ENCODE measurements at places on chromosomes 16 and 17. TPM values are rescaled to one million over a fixed set of nuclear protein-coding genes. Genes with fewer than 3 reads are reported as not detected.

The CHST4 gene
- not detected for total RNA-seq

The EXOC3L1 gene
- not detected for total RNA-seq

The KIF19 gene
- not detected for total RNA-seq

The DBF4B gene
- 3.8 TPM for total RNA-seq

The WNT3 gene
- total RNA-seq, result 3.0 TPM

The CBX8 gene
- total RNA-seq, result 2.7 TPM

- no peak for DNase-seq
Measured at GRCh38 chr16:67987460-67988160, 7.3 kb upstream of the DPEP3 start.

DNA sequence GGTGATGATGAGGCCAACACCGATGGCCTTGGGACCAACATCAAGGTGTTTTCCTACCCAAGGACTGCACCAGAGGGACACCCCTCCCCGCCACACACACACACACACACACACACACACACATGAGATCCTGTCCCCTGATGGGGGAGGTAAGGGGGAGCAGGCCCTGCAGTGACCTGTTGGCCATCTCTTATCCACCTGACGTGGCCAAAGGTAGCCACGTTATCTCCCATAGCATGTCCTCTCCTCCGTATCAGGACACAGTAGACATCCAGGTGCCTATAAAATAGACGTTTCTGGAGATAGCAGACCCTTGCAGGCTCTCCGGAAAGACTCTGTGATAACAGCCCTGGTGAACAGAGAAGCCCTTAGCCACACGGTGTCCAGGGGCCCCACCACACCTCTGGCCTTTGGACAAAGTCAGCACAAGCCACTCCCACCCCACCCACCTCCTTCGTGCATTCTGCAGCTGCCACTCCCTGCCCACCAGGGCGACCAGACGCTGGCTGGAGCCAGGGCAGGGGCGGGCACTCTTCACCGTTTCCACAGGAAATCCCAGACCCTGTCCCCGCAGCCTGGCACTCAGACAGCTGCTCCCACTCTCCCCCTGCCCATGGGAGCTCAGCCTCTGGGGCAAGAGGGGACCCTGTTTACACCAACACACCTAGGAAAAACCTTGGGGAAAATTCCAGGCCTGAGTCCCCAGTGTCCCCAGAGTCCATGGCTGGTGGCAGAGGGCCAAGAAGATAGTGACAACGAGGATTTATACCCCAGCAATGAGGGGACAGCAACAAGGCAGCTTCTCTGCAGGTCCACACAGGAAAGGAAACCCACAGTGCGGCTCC, 15.4 kb upstream of the ENPP7 start:
- DNase-seq, result no peak

- peak; percentile 54 for DNase-seq
Measured at GRCh38 chr16:3716831-3717234, 491 bp downstream of the TRAP1 start.

DNA sequence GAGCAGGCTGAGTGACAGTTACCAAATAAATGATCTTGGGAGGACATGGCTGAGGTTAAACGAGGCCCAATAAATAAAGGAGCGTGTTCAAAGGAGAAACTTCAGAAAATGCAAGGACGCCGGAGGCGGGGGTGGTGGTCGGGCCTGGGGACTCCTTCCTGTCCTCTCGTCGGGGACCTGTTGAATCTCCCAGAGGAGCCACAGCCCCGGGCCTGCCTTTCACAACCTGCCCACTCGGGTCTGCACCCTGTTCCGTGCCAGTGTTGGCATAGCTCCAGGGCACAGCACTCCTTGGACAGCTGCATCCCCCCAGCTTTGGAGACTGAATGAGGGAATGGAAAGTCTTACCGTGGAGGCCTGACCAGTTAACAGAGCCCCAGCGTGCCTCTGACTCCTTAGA, 8.1 kb upstream of the TBX4 start:
- DNase-seq, result no peak

GRCh38 chr17:18076936-18077335, 10.8 kb upstream of the DRG2 start:
- DNase-seq, result peak; percentile 2

GRCh38 chr16:50697881-50698767, 4.7 kb downstream of the NOD2 start:
- DNase-seq, result peak; percentile 44

DNA sequence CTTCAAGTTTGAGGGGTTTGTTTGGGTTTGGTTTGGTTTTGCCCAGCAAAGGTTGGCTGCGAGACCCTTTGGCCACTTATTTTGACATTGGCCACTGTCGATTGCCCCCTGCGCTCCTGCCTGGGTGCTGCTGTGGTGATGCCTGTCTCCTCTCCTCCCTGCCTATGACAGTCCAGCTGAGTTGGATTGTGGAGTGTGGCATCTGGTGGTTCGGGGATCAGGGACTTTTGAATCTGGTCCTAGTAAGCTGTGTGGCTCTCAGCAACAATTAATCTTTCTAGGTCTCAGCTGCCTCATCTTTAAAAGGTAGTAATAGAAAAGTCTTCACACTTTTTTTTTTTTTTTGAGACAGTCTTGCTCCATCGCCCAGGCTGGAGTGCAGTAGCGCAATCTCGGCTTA, 27.1 kb downstream of the CDK5RAP3 start:
- no peak for DNase-seq

GRCh38 chr16:50717091-50717490, 23.7 kb downstream of the NOD2 start:
- DNase-seq, result no peak

DNA sequence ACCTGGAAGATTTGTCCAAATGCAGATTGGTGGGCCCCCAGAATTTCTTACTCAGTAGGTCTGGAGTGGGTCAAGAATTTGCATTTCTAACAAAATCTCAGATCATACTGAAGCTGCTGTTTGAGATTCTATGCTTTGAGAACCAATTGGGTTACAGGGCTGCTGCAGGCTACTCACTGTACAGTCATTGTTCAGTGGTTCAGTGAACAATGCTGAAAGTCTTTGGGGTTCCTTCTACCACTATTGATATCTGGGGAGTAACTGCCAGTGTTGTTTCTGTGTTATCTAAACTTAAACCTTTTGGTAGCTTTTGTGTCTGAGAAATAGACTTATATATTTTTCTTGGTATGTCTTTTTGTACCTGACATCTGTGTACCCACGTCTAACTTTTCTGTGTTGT, 187.5 kb downstream of the TANC2 start:
- peak; percentile 17 for DNase-seq
